Stimulated activated CD4-positive, alpha-beta T cell treated with anti-CD3 and anti-CD28 coated beads, Interleukin-4, amount 100 ng/mL, for 48 hours (primary cell): ENCODE measurements at places on chromosomes 11 and 22.
A peak's percentile ranks its signal among the peaks of the same experiment; 100 is the strongest.

- DNase-seq, result peak; percentile 45
Observed at GRCh38 chr22:31818481-31819392, 64.9 kb downstream of the DEPDC5 start.

DNA sequence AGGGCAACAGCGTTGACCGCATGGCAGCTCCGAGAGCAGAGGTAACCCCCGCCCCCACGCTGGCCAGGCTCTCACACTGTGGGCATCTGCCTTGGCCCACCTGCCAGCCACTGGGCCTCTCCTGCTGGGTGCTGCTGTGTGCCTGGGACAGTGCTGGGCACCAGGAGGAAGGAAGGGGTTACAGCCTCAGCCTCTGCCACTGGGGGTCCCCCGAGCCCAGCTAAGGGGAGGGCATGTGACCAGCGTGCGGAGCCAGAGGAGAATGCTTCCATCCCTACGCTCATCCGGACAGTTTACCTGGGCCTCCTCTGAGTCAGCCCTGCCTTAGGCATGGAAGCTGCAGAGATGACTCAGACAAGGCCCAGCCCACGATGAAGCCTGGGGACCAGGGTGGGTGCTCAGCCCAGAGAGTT, 10.9 kb downstream of the NCF4 start:
- no peak for DNase-seq

DNA sequence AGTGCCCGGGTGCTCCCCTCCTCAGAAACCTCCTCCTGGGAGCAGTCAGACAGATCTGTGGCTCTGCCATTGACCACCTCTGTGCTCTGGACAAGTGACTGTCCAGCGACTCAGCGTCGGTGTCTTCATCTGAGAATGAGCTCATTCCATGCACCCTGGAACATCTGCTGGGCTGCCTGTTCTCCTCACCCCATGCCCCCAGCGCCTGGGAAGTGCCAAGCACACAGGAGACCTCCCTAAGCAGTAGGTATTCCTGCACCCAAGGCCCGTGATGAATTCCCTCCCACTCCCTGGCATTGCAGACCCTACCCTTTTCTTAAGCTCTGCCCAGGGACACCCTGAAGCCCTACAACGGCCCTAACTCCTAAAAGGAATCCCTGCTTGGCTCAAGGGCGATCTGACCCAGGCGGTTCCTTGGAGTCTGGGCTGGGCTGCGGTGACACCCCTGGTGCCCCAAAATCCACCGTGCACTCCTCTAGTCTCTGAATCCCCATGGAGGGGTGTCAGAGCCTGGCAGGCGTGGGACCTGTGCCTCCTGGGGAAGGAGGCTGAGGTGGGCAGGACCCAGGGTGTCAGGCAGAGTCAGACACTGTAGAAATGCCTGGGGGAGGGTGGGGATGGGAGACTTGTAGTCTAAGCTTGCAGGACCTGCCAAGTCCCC, 92.0 kb downstream of the CEP164 start:
- DNase-seq, result no peak

DNA sequence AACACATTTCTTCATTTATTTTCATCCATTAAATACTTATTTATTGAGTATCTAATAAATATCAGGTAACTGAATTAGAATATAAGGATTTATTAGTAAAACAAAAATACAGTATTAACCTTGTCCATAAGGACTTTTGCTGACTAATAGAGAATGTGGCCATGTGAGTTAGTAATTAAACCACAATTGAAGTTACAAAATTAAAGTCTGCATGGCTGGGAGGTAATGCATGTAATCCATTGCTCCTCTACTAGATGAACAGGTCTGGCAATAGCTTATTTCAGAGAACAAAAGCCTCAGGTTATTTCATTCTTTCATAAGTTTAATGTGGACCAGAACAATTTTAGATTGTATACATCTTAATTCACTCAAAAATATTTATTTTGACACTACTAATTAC, 9.9 kb upstream of the CARD18 start:
- no peak for DNase-seq

DNA sequence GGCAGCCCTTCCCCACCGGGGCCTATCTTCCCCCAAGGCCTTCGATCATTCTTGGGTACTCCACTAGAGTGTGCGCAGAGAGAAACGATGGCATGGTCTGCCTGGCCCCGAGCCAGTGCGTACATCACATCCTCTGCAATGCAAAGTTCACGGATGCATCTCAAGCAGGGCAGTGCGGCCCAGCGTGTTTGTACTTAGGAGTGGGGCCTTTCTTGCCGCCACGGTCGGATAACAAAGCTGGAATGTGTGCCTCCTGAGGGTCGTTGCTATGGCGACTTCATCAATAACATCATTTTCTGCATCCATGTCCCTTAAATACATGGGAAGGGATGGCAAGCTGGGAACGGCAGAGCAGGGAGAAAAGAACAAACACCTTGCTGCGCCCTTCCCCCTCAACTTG, 73.9 kb downstream of the SCUBE1 start:
- no peak for DNase-seq

DNA sequence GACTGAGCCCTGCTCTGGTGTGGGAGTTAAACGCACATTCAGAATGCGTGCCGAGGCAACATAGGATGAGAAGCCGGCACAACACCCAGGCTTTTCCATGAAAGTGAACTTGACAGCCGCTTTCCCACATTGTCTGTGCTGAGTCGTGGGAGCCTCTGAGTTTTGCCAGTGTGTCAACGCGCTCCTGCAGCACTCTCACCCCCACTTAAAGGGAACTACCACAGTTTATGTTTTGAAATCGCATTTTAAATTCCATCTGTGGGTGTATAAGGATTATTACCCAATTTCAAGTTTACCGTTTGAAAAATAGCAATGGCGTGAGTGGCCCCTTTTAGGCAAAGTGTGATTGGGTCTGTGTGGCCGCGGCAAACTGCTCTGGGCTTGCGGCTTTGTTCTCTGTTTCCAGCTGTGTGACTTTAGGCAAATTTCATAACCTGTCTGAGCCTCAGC, 81.5 kb downstream of the FBLN1 start:
- DNase-seq, result no peak

DNA sequence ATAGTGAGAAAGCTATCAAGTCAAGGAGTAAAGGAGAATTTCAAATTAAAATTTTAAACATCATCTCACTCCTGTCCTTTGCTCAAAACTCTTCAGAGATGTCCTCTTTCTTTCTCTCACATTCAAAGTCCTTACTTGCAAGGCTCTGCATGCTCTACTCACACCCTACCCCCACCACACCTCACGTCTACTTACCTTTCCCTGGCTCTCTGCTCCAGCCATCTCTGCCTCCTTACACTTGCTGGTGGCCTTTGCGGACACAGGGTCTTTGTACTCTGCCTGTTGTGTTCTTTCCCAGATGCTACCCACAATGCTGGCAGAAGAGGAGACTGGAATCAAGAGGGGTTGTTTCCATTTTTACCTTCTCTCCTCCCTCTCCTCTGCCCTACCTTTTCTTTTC, 405.2 kb downstream of the INSC start:
- no peak for DNase-seq

- DNase-seq, result no peak
Observed at GRCh38 chr22:21025763-21026755, 6.3 kb downstream of the SLC7A4 start.

DNA sequence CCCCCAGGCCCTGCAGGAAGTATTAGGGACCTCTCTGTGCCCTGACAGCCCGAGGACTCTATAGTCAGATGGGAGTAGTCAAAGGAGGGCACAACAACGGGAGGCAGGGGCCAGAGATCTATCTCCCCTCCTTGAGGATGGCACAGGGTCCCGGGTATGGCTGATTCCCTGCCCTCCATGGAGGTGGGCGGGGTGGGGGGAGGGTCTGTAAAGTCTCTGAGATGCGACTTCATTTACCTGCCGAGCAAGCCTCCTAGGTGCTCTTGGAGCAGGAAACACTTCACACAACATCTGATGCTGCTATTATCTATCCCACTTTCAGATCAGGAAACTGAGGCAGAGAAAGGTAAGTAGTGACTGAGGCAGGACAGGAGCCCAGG, 769 bp upstream of the CDC42EP1 start:
- no peak for DNase-seq

DNA sequence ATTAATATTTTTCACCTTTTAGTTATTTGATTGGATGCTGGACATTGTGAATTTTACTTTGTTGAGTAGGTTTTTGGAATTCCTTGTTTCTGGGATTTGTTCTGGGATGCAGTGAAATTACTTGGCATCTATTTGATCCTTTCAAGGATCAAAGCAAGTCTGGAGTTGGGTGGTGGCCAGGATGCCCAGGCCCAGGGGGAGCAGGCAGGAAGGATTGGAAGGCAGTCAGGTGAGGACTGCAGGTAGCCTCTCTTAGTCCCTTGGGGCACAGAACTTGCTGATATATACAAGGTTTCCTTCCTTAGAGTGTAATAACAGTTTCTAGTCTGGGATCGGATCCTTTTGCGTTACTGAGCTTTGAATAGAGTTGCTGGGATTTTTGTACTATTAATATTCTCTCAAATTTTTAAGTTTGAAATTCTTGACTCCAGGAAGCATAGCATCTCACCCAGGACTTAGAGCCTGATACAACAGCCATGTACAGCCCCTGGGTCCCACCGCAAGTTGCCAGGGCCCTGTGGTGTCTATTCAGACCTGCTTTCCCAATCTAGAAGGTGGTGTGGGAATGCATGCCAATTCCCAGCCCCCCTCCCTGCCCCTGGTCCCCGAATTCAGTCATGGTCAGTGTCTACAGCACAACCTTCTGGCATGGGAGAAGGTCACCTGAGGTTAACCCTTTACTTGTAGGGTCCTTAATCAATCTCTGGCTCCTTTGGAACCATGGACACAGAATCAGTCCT, 6.1 kb downstream of the ZNF74 start:
- no peak for DNase-seq

DNA sequence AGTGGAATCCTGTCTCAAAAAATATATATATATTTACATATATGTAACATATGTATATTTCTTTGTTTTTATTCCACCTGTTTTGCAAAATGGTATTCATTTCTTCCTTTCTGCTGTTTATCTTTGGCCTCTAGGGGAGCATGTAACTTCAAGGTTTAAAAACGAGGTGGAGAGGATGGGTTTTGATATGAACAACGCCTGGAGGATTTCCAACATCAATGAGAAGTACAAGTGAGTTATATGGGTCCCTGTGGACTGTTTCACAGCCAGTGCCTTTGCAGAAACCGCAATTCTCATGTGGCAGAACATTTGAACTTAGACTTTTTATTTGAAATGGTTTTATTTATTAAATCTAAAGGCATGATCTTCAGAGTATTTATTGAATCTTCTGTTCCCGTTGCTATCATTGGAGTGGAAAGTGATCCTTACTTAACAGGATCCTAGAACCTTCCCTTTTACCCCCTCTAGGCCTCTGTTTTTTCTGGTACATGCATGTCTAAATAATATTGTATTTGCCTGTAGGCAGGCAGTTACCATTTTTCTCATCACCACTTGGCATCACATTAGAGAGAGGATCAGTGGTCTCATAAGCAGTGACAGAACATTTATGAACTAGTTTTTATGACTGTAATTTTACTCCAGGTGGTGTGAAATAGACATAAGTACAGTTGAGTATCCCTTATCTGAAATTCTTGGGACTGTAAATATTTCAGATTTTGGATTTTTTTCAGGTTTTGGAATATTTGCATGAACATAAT, 81.5 kb upstream of the HORMAD2 start:
- no peak for DNase-seq

GRCh38 chr11:102494216-102494615, 36.3 kb downstream of the MMP7 start:
- no peak for DNase-seq

DNA sequence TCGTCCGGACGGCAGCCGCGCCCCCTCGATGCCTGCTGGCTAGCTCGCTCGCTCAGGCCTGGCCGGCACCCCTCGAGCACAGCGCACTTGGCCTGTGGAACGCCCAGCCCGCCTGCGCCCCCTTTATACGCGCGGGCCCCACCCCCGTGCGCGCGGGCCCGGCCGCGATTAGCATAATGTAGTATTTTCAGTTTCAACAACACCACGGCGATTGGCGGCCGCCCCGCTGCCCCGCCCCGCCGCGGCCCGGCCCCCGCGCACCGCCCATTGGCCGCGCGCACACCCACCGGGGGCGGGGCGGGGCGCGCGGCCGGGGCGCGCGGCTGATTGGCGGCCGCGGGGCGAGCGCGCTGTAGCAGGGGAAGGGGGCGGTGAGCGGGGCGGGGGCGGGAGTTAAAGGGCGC, at the start of gene CDKN1C:
CDKN1C (minus strand) TSS at position 98 of the 404 bp plus-strand sequence. CDS start 319 bp downstream, outside the sequence.
- peak; percentile 61 for DNase-seq

DNA sequence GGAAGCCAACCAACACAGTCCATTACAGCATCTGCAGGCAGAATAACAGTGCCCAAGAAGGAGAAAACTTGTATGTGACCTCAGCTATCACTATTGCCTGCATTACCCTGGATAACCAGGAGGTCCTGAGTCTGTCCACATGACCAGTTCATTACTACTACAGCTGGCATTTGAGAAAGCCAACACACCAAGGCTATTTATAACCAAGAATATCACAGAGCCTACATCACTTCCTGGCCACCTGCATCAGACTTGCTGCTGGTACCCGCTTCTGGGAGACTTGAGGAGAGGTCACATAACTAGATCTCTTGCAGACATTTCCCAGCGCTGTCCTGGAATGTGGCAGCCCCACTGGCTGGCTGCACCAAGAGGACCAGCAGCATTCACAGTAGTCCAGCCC, 11.1 kb upstream of the OR56B4 start:
- DNase-seq, result no peak

DNA sequence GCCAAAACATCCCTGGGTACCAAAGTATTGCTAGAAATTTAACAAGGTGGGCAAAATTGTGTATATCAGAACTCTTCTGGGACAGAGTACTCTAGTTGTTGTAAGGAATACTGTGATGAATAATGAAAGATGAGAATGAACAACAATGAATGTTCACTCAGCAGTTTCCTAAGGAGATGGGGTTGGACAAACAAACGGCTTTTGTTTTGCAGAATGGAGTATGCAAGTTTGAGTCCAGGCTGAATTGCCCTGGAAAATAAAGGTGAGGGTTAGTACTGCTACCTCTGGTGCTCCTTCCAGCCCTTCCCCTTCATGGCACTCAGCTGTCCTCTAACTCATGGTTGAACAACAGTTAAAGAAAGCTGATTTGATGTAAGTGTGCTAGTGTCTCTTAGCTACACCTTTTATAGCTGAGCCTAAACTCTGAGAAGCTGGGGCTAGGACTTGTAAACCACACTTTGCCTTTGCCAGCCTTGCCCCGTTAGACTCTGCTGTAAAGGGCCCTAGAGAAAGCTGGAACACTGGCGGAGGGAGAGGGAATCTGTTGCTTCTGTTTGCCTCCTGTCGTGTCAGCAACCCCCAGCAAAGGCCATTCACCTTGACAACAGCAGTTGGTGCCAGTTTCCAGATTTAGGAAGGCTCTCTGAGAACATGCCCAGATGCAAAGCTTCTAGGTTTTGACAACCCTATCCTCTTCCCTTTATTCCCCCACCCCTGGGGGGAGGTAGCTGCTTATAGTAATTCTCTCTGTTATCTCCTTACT, 41.2 kb upstream of the POLD3 start:
- no peak for DNase-seq

- DNase-seq, result no peak
Observed at GRCh38 chr11:62446091-62446490, 27.3 kb downstream of the SCGB1A1 start.

GRCh38 chr11:124842305-124842704, 22.9 kb upstream of the ROBO3 start:
- no peak for DNase-seq

GRCh38 chr22:28341001-28341400, 338.6 kb downstream of the TTC28 start:
- DNase-seq, result no peak
